Stimulated activated CD4-positive, alpha-beta T cell treated with anti-CD3 and anti-CD28 coated beads, Interleukin-15, amount 100 ng/mL, for 1 hour (primary cell): ENCODE measurements at places on chromosomes 11 and 22.

- no peak for DNase-seq
These were observed 468.3 kb downstream of the TBC1D22A start for GRCh38 chr22:47230741-47231140.

DNA sequence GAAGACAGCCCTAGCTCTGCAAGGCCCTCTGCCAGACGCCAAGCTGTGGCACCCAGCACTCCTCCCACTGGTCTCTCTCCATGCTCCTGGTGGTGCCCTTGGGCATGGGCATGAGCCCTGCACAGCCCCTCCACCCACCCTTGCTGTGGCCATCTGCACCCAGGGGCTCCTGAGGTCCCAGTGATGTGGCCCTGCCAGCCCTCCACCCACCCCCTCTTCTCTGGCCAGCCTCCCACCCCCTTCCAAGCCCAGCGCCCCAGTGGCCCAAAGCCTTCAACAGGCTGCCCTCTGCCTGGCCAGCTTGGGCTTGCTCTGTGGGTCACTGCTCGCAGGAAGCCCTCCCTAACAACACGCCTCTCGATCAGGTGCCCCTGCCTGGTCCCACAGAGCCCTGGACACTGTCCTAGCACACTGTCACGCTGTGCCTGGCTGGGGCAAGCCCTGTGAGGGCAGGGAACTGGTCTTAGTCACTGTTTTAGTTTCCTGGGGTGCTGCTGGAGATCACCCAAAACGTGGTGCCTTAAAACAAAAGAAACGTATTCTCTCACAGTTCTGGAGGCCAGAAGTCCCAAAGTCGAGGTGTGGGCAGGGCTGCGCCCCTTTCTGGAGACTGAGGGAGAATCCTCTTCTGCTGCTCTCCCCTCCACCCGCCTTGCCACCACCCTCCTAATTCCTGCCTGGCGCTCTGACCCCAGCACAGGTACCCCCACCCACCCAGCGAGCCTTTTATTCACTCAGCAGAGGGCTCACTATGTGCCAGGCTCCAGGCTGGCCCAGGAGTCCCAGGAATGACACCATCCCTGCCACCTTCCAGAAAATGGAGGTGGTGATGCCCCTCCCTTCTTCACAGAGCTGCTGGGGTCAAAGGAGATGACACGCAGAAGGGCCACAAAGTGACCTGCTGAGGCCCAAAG is 14.7 kb downstream of the SULT4A1 start:
- no peak for DNase-seq

- DNase-seq: no peak
These were observed 84.8 kb upstream of the ZBED5 start for GRCh38 chr11:10942620-10943019.

- no peak for DNase-seq
These were observed 49.5 kb downstream of the ZNF280B start for GRCh38 chr22:22458896-22459588.

GRCh38 chr11:7196396-7197146 is 55.1 kb upstream of the SYT9 start:
- DNase-seq: no peak

DNA sequence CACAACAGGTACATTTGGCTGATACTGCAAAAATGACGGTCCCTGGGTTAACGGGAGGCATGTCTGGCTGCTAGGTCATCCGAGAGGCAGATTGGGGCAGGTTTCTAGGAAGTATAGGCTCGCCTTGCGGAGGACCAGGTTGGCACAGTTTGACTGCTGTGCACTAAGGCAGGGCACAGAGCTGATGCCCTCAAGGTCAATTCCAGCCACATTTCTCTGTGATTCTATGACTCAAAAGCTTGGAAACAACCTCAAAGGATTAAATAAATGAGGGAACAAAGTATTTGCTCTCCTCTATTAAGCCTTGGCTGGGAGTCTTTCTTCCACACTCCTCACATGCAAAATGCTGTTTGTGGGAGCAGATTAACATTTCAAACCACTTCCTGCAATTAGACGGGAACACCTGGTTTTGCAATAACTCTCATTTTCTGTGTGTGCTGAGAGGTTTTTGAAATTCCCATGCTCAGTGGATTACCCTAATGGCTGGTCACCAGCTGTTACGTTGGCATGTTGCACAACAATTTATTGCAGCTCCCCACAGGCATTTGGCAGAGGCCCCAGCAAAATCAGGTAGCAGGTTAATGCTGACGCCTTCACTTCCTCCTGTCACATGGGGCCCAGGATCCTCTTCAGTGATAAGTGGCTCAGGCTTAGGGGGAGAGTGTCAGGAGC is 61.0 kb upstream of the PLET1 start:
- no peak for DNase-seq

- DNase-seq: no peak
These were observed 17.2 kb upstream of the SYT13 start for GRCh38 chr11:45303316-45303715.

- DNase-seq: peak; percentile 8
These were observed at the start of gene STK33 for GRCh38 chr11:8593935-8594909. STK33 (minus strand) TSS chr11:8594228; CDS start chr11:8474905, 119,323 bp downstream.

GRCh38 chr11:107496011-107496410 is 38.4 kb upstream of the CWF19L2 start:
- DNase-seq: no peak

DNA sequence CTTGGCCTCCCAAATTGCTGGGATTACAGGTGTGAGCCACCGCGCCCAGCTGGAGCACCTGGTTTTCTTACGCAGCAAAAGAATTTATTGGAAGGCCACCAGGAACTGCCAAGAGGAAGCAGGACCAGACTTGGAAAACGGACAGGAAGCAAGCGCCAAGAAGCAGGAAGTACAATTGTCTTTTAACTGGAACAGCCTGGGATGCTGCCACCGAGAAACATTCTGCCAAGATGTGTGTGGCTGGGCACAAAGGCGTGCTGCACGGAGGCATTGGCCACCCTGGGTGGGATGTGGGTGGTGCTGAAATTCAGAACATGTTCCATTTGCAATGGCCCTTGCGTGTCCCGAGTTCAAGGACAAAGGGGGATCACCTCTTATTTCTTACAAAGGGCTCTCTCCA is 15.4 kb downstream of the SLC3A2 start:
- no peak for DNase-seq

GRCh38 chr11:125923012-125923579 is 18.8 kb downstream of the DDX25 start:
- DNase-seq: no peak

GRCh38 chr22:35064664-35065063 is 1.3 kb upstream of the ISX start:
- no peak for DNase-seq

- DNase-seq: no peak
These were observed 18.1 kb upstream of the TSKU start for GRCh38 chr11:76764941-76765665.

DNA sequence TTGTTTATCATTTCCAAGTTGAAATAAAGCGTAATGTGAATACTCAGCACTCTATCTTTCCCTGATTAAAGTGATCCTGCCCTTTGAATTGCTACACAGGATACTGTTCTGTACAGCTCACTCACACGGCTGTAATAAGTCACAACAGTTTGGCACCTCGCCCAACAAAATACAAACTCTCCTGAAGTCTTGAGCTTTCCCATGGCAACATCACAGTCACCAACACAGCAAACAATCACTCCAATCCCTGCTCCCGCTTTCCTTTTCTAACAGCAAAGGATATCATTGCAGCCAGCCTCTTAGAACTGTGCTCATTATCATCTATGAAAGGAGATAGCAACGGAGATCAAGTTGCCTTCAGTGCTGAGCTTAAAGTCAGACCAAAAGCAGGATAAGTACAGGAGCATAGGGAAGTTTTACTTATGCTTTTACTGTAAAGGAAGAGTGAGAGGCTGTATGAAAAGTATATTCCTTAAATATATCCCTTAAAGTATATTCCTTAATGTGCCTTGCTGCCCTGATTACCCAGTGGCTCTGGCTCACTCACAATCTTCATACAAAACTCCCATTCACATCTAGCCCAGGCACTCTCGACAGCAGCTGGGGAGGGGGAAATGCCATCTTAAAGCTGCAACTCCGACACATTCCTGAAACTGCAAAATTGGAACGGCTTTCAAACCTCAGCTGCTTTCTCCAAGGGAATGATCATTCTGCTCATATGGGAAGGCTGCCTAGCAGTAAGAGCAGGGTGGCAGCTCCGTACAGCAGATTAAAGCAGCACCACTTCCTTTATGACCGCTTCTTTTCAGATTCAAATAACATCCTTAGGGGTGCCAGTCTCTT is 35.8 kb downstream of the MAML2 start:
- DNase-seq: no peak

- DNase-seq: no peak
These were observed 124.5 kb downstream of the COMMD9 start for GRCh38 chr11:36164506-36165250.

GRCh38 chr11:77865805-77866204 is 44.9 kb downstream of the AAMDC start:
- no peak for DNase-seq

- DNase-seq: no peak
These were observed 4.8 kb upstream of the CHRM1 start for GRCh38 chr11:62925745-62926679.

DNA sequence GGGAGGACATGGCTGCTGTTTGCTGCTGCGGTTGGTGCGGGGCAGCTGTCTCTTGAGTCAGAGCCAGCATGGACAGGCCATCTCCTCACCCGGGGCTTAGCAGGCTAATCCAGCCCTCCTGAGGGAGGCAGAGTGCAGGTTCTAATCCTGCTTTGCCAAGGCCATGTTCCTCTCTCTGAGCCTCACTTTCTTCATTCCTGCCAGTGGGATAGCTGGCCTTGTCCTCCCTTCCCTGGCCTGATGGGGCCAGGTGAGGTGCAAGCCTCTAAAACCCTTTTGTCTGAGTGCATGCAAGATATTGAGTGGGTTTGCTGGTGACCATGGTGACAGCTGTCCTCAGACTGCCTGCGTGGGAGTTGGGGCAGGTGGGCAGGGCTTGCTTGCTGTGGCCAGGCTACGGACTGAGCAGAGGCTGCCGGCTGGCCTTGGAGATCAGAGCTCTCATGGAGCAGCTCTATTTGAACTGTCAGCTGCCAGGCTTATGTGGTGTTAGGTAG is 3.6 kb downstream of the USP35 start:
- DNase-seq: no peak

DNA sequence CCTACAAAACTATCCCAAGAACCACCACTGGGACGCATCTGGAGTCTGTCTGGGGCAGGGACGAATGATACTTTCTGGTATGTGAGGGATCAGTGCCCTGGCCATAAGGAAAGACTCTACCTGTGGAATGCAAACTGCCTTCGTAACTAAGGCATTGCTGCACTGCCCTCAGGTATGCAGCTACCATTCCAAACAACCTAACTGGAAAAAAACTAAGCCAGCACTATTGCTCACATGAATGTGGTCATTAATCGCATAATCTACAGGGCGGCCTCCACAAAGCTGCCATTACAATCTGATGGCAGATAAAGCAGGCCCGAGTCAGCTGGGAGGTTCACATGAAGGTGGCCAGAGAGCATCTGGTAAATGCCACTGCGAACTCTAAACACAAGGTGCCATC is 3.9 kb downstream of the PACSIN2 start:
- DNase-seq: no peak

- no peak for DNase-seq
These were observed 54.3 kb upstream of the TNRC6B start for GRCh38 chr22:40123387-40123786.

GRCh38 chr22:35947794-35948425 is 80.7 kb downstream of the RBFOX2 start:
- no peak for DNase-seq

DNA sequence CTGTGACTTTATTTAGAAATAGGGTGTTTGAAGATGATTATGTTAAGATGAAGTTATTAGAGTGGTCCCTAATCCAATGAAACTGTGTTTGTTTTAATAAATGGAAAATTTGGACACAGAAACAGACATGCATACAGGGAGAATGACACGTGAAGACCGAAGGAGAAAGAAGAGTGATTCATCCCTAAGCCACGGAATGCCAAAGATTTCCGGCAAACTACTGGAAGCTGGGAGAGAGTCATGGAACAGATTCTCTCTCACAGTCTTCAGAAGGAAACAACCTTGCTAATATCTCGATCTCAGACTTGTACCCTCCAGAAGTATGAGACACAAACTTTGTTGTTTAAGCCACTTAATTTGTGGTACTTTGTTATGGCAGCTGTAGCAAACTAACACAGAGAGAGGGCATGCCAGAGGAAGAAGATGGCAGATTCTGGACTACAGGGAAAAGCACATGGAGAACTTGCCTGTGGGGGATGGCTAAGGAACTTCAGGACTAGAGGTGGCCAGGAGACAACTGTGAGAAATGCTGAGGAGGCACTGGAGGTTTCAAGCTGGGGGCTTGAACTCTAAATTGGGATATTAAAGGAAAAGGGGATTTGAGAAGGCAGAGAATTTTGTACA is 733.5 kb upstream of the CCDC90B start:
- DNase-seq: no peak

- DNase-seq: peak; percentile 59
These were observed 5.7 kb downstream of the CDCA5 start for GRCh38 chr11:65078151-65078550.

GRCh38 chr11:27705873-27706820 is 5.9 kb upstream of the BDNF start:
- no peak for DNase-seq

GRCh38 chr11:834371-835316 is 1.9 kb downstream of the CD151 start:
- no peak for DNase-seq

DNA sequence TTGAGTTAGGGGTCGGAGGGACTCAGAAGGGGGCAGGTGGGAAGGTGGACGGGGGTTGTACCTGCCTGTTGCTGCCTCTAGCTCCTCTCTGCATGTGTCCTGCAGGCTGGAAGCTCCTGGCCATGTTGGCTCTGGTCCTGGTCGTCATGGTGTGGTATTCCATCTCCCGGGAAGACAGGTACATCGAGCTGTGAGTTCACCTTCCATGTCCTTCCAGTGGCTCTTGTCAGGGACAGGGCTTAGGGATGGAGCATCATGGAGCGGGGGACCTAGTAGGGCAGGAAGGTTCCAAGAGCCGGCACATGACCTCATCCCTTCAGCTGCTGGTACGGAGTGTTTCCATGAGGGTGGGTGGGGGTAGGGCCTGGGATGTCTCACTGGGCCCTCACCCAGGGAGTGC is 50.9 kb downstream of the ST3GAL4 start:
- DNase-seq: no peak

DNA sequence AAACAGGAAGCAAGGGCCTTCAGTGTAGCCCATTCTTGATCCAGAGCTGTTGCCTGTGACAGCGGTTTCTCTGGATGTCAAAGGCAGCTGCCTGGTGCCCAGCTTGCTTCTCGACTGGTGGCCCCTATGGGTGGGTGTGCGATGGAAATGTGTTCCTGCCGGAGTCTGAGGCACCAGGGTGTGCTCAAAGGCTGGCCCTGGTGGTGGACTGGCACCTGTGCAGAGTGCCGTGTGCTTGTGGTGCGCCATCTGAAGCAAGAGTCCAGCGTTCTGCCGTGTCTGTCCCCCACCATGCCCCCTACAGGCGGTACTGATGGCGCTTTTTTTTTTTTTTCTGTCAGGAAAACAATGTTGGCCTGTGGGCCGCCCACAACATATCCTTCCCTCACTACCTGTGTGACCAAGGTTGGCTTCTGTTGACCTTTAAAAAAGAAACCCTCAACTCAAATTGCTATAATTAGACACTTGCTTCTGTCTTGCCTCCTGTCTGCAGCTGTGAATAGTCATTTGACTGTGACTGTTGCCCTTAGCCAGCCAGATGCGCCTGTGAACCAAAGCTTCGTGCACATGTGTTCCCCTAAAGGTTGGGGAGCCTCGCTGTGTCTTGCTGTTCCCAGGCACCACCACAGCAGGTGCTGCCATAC is 4.7 kb upstream of the RANBP1 start:
- DNase-seq: no peak

GRCh38 chr11:72604256-72604655 is 70.0 kb downstream of the PDE2A start:
- DNase-seq: no peak

GRCh38 chr11:64245797-64246620 is 734 bp downstream of the PPP1R14B start:
- peak; percentile 56 for DNase-seq

GRCh38 chr11:18081551-18081950 is 24.3 kb downstream of the SAAL1 start:
- no peak for DNase-seq
